ENCODE measurements at places on chromosomes 11 and 22.

DNA sequence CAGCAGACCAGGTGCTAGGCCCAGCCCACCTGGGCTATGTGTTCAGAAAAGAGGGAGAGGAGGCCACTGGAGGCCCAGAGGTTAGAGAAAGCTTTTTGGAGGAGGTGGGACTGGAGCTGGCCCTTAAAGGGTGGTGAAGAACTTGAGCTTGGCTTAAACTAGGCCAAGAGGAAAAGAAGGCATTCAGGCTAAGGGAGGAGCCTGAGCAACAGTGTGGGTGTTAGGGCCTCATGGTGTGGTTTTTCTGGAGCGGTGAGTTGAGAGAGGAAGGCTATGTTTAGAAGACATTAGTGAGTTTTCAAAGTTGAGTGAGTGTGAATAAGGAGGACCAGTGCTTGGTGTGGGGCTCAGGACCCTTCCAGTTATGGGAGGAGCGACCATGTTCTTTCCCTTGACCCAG, 6.2 kb downstream of the TAF6L start:
- no peak for DNase-seq

DNA sequence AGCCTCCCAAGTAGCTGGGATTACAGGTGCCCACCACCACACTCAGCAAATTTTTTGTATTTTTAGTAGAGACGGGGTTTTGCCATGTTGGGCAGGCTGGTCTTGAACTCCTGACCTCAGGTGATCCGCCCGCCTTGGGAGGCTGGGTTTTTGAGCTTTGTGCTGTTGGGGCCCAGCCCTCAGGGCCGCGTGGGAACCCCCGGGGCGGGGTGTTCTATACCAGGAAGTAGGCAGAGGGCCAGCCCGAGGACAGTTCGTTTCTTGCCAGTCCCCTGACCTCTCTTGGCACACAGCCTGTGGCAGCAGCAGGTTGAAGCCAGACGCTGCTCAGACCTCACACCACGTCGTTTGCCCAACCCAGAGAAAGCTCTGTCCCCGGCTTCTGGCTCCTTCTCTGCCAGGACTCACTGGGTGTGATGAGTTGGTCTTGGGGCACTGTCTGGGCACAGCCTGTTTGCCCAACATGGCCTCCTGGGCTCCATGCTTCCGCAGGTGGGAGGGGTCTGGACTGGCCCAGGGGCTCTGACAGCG, 24.9 kb upstream of the CHKA start:
- DNase-seq: no peak

GRCh38 chr11:46570790-46571398, 22.9 kb downstream of the AMBRA1 start:
- no peak for DNase-seq

DNA sequence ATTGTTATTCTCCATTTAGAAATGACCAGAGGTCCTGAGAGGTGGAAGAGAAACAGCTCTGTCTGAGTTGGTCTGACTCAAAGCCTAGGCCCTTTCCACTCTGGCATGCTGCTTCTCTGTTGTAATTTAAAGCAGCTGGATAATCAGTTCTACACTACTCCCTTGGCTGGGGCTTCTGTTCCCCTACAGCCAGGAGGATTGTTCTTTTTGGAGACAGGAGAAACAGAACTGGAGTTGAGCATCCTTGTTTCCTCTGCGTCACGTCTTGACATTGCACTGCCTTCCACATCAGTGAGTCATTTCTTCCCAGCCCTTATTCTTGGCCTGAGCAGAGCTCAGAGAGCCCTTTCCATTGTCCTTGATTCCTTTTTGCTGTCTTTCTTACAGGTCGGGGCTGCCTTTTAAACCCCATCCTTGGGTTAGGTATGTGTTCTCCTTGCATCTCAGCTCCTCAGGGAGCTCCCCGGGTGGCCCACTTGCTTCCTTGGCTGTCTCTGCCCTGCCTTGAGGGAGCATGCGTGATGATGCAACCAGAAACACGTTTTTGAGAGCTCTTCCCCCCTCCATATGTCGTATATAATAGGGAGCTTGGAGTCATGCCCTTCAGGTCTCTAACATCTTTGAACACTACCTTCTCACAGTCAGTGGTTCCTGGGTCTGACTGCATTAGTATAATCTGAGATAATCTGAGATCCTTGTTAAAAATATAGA, 35.7 kb downstream of the CYB5R2 start:
- DNase-seq: no peak

DNA sequence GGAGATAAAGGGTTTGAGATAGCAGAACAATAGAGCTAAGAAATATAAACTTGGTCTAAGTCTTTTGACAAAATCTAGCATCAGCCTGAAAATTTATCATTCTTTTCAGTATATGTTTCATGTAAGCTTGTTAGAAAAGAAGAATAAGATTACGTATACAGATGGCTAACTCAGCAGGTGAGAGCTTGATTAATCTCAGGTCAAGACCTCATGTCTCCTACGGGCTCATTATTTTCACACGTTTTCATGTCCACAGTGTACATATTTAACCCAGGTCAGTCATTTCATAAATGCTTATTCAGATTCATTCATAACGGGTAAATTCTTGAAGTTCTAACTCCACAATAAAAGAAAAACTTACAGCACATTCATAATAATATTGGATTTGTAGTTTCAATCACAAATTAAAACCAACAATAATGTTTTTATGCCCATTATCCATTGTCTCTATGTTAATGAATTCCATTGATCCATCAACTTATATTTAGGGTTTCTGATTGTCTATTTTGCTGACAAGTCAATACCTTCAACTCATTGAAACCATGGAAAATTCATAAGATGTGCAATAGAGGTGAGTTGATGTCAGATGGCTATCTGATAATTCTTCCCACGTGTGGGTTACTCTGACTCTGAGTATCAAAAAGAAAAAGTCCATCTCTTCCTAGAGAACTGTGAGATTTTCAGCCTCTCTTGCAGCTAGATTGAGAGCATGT, 102.6 kb downstream of the CASP12 start:
- DNase-seq: no peak

GRCh38 chr11:128195057-128195751, 392.2 kb downstream of the ETS1 start:
- no peak for DNase-seq

- no peak for DNase-seq
Measured at GRCh38 chr11:68905421-68906360, 2.0 kb downstream of the IGHMBP2 start.

- DNase-seq: peak; percentile 63
Measured at GRCh38 chr11:119694334-119694733, 34.7 kb downstream of the NECTIN1 start.

DNA sequence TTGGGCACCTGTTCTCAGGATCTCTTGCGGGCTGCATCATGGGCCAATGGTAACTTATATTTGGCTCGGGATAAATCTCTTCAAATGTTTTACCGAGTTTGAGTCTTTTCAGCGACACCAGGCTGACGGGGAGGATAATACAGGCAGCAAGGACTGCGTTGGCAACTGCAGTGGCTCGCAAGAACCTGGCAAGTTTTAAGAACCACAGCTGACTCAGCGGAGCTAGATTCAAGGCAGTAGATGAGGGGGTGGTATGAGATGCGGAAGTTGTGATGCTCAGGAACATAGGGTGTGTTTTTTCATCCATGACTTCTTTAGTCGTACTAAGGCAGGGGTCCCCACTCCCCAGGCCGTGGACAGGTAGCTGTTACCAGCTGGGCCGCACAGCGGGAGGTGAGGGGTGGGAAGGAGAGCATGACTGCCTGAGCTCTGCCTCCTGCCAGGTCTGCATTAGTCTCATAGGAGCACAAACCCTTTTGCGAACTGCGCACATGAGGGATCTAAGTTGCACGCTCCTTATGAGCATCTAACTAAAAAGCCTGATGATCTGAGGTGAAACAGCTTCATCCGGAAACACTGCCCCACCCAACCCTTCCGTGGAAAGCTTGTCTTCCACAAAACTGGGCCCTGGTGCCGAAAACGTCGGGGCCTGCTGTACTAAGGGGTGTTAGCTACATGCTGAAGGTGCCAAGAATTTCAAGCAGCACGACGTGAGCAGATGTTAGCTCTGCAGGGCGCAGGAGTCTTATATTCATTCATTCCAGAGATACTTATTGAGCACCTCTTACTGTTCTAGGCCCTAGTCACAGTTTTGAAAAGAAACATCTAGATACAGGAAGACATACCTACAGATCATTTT, 6.4 kb upstream of the JAM3 start:
- DNase-seq: no peak

GRCh38 chr22:29987137-29987536, 93.1 kb upstream of the HORMAD2 start:
- no peak for DNase-seq

GRCh38 chr11:69200331-69201065, 44.8 kb downstream of the SMIM38 start:
- no peak for DNase-seq

GRCh38 chr22:30732426-30732825, 37.8 kb downstream of the OSBP2 start:
- no peak for DNase-seq

DNA sequence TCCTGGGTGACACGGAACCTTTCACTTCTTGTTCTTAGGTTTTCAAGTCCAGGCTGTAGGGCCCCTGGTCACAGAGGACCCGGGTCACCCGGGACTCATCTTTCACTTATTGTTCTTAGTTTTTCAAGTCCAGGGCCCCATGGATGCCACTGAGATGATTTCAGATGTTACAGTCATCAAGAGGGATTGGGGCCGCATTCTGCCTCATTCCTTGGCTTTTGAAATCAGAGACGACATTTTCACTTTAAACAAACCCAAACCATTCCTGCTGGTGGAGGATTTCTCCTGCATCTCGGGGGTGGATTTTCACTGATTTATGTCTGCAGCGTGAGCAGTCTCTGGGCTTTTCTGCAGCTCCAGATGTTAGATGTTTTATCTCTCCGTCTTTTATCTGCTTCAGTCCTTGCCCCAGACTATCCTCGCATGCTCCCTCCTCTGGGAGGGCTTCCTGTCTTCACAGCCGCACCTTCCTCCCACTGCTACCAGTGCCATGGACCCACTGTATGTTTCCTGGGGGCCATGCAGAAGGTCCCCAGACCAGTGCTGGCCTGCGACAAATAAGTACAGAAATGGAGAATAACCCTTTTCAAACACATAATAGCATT, 27.4 kb downstream of the FBLN1 start:
- DNase-seq: no peak

DNA sequence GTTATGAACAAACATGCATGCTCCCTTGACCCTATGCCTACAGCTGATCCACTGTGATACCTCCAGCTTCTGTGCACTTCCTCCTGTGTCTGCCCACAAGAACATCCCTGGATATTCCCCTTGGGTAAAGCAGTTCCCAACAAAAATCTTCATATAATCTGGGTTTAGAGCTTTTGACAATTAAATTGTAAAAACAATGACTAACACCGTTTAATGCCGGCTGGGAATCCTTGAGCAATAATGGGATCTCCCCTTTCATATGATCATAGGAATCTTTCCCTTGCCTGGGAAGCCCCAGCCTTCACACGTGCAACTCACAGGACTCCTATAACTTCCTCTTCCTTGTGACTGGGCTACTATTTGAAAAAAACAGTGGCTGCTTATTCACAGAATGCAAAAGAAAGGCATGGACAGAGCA, 6.3 kb upstream of the ZC3H12C start:
- no peak for DNase-seq

DNA sequence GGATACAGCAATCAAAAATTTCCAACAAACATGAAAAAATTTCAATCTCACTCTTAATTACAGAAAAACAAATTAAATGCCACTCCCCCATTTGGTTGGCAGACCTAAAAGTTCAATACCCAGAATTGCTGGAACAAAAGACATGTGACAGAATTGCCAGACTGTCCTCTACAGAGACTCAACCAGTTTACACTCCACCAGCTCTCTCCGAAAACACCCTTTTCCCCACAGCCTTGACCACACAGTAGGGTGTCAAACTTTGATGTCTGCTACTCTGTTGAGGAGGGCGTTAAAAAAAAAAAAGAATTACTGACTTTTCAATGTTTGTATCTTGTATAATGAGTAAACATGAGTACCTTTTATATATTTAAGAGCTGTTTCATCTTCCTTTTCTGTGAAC, 44.7 kb upstream of the YPEL1 start:
- DNase-seq: no peak

- DNase-seq: no peak
Measured at GRCh38 chr11:133981156-133981555, 24.4 kb upstream of the IGSF9B start.

GRCh38 chr11:71437399-71437798, 10.8 kb downstream of the DHCR7 start:
- no peak for DNase-seq

GRCh38 chr11:61700212-61700611, 20.0 kb downstream of the DAGLA start:
- no peak for DNase-seq

DNA sequence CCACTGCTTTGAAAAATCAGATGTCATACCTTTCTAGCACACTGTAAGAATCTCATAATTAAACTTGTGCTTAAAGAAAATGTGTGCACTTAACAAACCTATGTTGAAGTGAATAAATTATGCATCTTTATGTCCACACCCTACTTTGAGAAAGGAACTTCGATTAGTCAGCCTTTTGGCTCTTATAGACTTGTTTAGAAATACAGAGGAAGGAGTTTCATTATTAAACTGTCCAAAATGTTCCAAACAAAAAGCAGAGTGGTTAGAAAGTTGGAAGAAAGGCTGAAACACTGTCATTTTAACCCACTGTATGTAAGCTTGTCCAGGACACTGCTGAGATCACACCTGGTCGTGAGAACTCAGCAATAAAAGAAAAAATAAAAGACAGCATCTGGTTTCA, 863.2 kb upstream of the CHORDC1 start:
- no peak for DNase-seq

DNA sequence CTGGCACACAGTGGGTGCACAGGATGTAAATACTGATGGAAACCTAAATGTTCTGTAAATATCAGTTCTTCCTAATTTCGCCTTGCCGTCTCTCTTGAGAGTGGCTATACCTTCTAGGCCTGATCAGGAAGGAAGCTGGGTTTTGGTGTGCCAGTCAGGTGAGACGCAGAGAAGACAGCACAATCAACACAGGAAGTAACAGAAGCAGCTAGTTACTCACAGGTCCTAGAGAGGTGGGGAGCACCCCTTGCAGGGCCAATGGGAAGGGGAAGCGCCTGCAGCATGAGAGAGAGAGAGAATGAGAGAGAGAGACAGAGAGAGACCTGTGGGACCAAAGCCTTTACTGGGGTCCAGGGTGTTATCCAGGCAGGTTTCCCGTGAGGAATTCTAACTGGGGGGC, 80.8 kb downstream of the FBLN1 start:
- no peak for DNase-seq

DNA sequence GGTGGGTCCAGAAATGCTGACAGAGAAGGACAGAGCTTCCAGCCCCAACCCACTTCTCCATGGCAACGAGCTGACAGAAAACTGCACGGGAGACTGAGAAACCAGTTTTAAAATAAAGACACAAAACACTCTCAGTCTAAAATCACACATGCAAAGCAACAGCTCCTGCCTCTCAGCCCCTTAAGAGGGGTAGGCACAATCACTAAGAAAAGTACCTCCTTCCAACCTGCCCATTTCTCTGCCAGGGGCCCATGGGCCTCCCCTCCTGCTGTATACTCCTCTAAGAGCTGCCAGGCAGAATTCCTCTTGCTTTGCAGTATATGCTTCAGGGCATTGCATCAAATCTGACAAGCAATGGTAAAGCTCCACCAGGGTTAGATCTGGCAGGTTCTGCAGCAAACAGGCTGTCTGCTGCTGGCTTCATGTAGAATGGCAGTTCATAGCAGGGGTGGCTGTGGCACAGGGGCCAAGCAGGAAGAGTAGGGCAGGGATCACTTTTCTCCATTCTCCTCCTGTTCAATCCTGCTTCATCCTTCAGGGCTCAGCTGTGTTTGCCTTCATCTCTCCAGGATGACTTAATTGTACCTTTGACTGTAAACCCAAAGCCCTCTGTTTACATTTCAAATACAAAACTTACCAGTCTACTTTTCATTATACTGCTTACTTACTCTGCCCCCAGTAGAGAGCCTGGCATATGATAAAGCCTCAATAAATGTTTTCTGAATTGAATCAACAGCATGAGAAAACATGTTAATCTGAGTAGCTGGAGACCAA, 77.7 kb downstream of the KCNC1 start:
- DNase-seq: peak; percentile 20
